ENCODE measurements at places on chromosomes 12 and 14.

- DNase-seq, result no peak
Observed at GRCh38 chr14:103869406-103870143, 22.2 kb upstream of the PPP1R13B start.

DNA sequence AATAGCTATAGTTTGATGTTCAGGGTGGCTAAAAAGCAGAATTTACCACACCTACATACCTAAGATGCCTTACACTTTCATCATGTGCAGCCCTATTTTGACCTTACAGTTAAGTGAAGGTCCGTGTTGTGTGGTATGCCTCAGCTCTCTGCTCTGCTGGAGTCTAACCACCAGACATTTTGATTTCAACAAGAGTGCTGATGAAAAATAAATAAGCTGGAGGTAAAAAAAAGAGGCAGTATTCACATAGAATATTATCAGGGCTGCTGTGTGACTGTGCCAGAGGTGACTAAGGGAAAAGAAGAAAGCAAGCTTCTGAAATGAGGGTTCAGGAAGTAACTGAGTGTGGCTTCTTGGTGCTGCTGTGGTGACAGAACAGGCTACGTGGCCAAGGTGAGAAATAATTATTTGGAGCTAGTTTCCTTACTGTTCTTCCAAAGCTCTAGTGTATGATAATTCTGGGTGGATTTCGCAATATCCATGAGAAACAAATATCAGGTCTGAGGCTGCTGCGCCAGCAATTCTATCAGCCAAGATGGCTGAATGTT is 188.8 kb downstream of the STXBP6 start:
- peak; percentile 28 for DNase-seq

- no peak for DNase-seq
Observed at GRCh38 chr12:120067901-120068300, 48.7 kb downstream of the RAB35 start.

DNA sequence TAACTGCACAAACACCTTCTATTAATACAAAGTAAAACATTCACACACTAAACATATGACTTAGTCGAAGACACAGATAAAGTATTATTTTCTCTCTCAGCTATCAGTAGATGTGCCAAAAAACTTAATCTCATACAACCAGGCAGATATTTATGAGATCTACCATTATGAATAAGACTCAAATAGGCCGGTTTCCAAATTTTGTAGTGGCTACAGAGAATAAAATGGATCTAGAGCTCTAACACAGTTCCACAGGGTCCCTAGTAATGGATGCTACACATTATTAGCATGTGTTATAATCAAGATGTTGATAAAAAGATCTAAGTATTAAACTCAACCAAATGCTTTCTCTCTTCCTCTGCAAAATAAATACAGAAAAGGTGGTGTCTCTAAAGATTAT is 10.4 kb downstream of the SAV1 start:
- DNase-seq, result no peak

DNA sequence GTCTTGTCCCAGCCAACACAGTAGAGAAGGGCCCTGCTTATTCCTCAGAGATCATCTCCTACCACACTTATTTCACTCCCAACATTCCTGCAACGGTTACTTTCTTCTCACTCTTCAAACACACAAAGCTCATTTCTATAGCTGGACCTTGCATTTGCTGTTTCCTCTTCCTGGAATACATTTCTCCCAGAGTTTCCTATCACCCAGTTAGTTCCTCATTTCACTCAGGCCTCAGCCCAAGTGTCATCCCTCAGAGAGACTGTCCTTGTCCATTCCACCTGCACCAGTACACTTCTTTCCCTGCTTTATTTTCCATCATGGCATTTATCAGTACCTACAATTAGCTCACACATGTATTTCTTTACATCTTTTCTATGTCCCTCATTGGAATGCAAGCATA is 14.7 kb upstream of the STK38L start:
- DNase-seq, result no peak
